ENCODE measurements at places on chromosomes 13 and 19.

- no peak for DNase-seq
Measured at GRCh38 chr19:49430678-49431329, 5.6 kb downstream of the GFY start.

- no peak for DNase-seq
Measured at GRCh38 chr13:114114006-114114640, 18.3 kb downstream of the RASA3 start.

DNA sequence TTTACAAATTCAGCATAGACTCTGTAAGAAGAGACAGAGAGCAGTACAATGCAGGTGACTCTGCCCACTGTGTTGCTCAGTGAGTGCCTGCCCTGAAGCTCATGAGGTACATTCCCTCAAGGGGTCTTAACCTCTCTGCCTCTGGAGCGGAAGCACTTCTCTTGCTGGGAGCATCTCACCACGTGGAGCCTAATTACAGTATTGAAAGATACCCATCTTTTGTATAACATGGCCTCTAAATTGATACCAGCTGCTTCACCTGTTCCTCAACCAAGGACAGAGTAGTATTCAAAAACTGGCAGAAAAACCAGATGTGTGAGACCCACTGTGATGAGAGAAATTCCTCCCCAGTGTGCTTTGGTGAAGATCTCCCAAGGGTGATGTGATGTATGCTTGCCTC is 77.1 kb downstream of the SACS start:
- no peak for DNase-seq

DNA sequence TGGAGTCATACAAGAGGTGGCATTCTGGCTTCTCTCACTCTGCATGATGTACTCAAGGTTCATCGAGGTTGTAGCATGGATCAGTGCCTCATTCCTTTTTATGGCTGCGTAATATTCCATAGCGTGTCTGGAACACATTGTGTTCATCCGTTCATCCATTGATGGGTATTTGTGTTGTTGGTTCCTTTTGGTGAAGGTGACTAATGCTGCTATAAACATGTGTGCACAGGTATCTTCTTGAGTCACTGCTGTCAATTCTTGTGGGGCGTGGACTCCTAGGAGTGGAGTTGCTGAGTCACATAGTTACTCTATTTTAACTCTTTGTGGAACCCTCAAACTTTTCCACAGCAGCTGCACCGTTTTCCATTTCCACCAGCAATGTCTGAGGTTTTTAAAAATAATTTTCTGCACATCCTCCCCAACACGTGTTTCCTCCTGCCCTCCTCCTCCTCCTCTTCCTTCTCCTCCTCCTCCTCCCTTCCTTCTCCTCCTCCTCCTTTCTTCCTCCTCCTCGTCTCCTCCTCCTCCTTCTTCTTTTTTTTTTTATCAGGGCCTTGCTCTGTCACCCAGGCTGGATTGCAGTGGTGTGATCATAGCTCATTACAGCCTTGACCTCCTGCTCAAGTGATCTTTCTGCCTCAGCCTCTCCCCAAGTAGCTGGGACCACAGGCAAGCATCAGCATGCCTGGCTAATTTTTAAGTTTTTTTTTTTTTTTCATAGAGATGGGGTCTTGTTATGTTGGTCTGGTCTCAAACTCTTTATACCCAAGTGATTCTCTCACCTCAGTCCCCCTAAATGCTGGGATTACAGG is 2.0 kb upstream of the TMEM221 start:
- no peak for DNase-seq

DNA sequence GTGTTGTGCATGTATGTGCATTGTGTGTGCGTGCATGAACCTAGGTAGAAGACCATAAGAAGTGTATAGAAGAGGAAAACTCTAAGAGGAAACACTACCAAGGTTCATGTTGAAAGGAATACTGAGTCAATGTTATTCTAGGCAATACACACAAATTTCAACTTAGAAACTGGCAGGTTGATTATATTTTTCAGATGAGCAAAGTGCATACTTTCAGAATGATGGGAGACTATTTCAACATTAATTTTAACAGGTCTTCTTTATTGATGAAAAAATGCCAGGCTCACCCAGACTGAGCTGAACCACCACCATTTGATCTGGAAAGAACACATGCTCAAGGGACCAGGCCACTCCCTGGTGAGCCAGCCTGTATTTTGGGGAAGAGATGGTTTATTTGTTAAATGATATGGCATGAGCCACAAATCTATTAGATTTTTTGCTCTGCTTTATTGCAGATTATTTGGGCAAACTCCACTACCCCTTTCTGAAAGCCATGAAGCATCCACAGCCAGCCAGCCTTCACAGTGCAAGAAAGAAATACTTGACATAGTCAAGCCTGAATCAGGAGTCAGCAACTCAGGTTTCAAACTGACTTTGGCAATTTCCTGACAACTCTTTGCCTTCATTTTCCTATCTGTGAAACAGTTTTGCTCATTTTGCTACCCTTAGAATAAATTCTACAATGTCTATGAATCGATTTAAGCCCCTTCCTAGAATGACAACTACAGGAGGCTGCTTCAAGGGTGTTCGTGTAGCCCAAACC is 368.9 kb downstream of the COG6 start:
- no peak for DNase-seq

- no peak for DNase-seq
Measured at GRCh38 chr19:38852231-38853044, 2.7 kb upstream of the HNRNPL start.

GRCh38 chr13:100836711-100837110 is 162.1 kb upstream of the TMTC4 start:
- no peak for DNase-seq

GRCh38 chr19:11881151-11881800 is 6.3 kb upstream of the ZNF69 start:
- no peak for DNase-seq

GRCh38 chr19:42540071-42540553 is 11.8 kb upstream of the CEACAM1 start:
- DNase-seq, result no peak

GRCh38 chr13:45623516-45624090 is 8.1 kb upstream of the ERICH6B start:
- no peak for DNase-seq

DNA sequence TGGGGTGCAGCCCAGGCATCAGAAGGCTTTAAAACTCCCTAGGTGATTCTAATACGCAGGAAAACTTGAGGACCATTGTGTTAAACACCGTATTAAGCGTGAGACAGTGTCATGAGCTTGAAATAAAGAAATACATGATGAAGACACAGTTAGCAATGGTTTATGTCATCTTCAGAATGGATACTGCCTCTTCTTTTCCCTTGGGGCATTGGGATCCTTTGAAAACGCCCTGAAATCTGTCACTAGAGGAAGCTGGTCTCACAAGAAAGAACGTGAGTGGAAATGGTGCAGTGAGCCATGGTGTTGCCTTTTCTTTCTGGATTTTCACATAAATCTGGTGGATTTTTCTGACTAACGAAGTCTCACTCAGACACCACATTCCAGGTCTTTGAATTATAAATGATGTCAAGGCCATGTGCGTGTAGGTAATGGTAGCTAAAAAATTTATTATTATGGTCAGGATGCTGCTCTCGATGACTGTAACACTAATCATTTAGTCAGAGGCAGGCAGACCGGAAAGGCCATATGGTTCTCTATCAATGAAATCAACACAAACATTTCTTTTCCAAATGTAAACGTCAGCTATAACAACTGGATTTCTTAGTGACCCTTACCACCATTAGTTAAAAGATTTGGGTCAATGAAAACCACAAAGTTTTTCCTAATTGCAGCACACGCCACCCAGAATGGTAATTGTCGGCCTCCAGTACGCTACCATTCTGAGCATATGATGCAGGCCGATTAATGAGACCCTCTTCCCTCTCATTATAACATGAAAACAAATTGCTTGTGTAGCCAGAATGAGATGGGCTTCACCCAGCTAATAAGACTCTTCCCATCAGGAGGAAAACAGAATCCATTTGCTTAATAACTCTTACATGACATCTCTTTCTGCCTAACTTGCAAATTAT is 105.6 kb downstream of the SLC7A1 start:
- DNase-seq, result no peak

GRCh38 chr13:38394777-38395496 is 45.3 kb downstream of the UFM1 start:
- DNase-seq, result no peak

DNA sequence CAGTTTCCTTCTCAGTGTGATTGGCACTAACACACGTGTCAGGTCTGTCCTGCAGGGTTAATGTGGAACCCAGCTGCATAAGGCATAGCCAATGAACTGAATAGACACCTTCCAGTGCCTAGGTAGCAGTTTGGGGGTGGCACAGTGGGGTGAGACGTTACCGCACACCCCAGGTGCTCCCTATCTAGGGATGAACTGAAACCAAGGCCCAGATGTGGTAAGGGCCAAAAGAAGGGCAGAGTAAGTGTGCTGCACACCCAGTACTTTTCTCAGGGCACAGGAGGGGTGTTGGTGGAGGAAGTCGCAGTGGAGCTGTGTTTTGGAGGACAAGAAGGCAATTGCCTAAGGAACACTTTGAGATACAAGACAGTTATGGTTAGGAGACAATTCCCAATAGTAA is 317.9 kb upstream of the TSHZ3 start:
- DNase-seq, result no peak

DNA sequence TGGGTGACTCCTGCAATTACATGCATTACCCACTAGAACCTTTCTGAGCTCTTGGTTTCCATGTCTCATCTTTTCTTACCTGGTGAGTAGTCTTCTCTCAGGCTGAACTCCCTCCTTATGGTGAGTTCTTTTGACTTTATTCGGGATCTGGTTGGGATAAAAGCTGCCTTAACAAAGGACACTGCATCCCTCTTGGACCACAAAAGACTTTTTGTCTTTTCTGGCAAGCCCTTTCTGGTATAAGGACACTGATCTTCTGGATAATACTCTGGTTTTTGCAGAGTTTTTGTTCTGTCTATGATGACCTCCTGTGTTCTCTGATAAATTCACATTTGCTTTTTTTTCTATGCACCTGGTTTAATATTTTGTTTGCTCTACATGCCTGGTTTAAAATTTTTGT is 66.7 kb downstream of the SLITRK1 start:
- no peak for DNase-seq

DNA sequence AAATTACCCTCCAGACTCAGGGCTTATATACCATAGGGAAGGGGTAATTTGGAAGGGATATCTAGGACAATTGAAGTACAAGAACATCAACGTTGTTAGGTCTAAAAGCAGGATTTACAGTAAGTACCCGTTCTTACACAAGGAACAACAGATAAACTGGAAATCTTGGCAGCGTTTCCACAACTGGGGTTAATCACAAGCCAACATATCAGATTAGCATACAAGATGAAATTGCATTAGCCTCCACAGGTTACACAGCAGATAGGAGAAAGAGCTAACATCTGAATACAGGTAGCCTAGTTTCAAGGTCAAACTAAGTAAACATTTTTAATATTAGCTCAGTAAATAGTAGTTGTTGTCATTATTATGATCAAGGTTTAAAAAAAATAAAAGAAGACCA is 1214.0 kb upstream of the PCDH20 start:
- no peak for DNase-seq

Measured in stimulated activated CD8-positive, alpha-beta memory T cell treated with anti-CD3 and anti-CD28 coated beads, Interleukin-7, amount 100 ng/mL, for 48 hours (primary cell).